Stimulated activated CD4-positive, alpha-beta T cell treated with anti-CD3 and anti-CD28 coated beads, Interleukin-15, amount 100 ng/mL, for 24 hours (primary cell): ENCODE measurements at places on chromosomes 3 and 15.
A peak's percentile ranks its signal among the peaks of the same experiment; 100 is the strongest.

DNA sequence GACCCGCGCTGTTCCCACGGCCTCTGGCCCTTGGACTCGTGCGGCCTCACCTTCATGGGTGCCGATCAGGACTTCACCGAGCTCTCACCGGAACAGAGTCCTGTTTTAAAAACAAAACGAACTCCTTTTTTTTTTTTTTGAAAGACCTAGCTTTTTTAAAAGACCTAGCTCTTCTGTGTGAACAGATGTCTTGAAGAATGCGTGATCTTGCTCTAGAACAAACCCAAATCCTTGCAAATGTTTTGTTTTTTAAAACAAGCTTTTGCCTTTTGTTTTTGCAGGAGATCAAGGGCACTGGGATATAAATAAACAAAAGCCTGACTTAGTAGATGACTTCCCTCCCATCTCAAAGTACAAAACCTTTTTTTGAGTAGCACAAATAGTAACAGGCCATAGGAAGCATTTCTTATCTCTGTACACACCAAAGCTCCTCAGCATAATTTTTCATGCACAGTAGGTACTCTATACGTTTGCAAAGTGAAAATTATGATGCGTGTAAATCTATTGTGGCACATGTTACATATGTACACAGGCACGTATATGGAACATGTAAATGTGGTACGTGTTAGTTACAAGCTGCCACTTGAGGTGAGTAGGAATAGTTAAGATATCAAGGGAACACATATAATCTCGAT, 1.1 kb upstream of the MSL2 start:
- DNase-seq = no peak

- DNase-seq = no peak
These were observed 72.0 kb downstream of the KCNH8 start for GRCh38 chr3:19220311-19220710.

DNA sequence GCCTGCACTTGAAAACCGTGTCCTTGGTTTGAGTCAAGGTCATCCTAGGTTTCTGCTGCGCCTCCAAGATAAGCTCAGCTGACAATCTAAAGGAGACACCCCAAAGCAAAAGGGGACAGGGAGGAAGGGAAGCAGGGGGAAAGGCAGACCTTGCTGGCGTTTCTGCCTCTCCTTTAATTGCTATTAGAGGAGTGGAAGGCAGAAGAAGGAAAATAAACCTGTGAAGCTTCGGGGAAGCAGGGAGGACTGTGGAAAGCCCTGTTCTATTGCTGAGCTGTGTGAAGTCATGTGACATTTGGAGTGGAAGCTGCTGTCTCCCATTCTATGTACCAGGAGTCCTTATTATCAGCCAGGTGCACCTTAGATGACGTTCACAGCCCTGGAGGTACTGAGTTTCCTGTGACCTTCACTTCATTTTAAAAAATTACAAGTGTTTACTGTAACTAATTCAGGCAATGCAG, 21.5 kb upstream of the CHD2 start:
- DNase-seq = no peak

GRCh38 chr3:59566481-59566975, 516.7 kb upstream of the CFAP20DC start:
- DNase-seq = peak; percentile 19

DNA sequence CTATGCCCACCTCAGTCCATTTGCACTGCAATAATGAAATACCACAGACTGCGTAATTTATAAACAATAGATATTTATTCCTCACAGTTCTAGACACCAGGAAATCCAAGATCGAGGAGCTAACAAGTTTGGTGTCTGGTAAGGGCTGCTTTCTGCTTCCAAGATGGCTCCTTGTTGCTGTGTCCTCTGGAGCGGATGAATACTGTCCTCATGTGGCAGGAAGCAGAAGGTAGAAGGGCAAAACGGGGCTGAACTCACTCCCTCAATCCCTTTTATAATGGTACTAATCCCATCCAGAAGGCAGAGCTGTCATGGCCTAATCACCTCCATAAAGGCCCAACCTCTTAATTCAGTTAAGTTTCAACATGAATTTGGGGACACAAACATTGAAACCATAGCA, 75.3 kb downstream of the P2RY1 start:
- DNase-seq = no peak
